ENCODE measurements at places on chromosomes 2 and 18.

DNA sequence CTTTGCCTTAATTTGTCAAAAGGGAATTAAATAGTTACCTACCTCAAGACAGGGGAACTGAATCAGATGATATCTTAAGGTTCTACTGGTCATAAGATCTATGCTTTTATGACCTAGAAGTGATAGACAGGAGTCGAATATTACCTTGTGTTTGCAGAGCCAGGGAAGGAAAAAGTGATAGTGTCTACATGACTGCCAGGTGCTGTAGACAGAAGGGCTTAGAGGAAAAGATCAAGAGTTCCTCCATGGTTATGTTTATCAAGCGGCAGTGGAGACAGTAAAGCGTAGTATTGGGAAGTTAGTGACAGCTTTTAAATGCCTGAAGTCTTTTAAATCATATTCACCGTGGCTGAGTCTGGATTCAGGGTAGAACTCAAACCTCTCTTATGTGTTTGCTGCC, 11.9 kb downstream of the CRIM1 start:
- DNase-seq, result no peak
- no peaks in the 10 kb centered on the region for H3K27me3 ChIP-seq
- no peak overlapping the region for H3K4me3 ChIP-seq
- H3K4me1 ChIP-seq, result peaks cover 93% of the 10 kb centered on the region
- H3K36me3 ChIP-seq, result peaks cover 16% of the 10 kb centered on the region
- H3K27ac ChIP-seq, result peak overlapping the region; percentile 98

- no peak overlapping the region for H3K4me3 ChIP-seq
- no peak for DNase-seq
- H3K36me3 ChIP-seq, result no peaks in the 10 kb centered on the region
These were observed 15.0 kb upstream of the POLI start for GRCh38 chr18:54254265-54254758.

- no peaks in the 10 kb centered on the region for H3K27me3 ChIP-seq
- H3K4me3 ChIP-seq, result no peak overlapping the region
- peaks cover 60% of the 10 kb centered on the region for H3K36me3 ChIP-seq
- H3K4me1 ChIP-seq, result peaks cover 25% of the 10 kb centered on the region
These were observed 105.1 kb upstream of the ITGB6 start for GRCh38 chr2:160305081-160305750.

GRCh38 chr2:122815120-122815519, 1059.7 kb downstream of the TSN start:
- no peak overlapping the region for H3K4me3 ChIP-seq
- no peak overlapping the region for H3K27ac ChIP-seq
- H3K4me1 ChIP-seq, result no peaks in the 10 kb centered on the region

- DNase-seq, result no peak
- H3K36me3 ChIP-seq, result peaks cover 24% of the 10 kb centered on the region
- H3K4me3 ChIP-seq, result no peak overlapping the region
- no peaks in the 10 kb centered on the region for H3K27me3 ChIP-seq
- no peaks in the 10 kb centered on the region for H3K4me1 ChIP-seq
These were observed 108.1 kb downstream of the PRPF40A start for GRCh38 chr2:152609154-152609553.

GRCh38 chr18:11002796-11003195, 146.6 kb downstream of the PIEZO2 start:
- DNase-seq, result no peak
- no peaks in the 10 kb centered on the region for H3K36me3 ChIP-seq
- H3K27me3 ChIP-seq, result no peaks in the 10 kb centered on the region
- H3K4me1 ChIP-seq, result peaks cover 22% of the 10 kb centered on the region
- H3K27ac ChIP-seq, result no peak overlapping the region

- H3K36me3 ChIP-seq, result peaks cover 21% of the 10 kb centered on the region
- peaks cover 21% of the 10 kb centered on the region for H3K4me1 ChIP-seq
- H3K4me3 ChIP-seq, result no peak overlapping the region
These were observed 22.8 kb downstream of the TTLL4 start for GRCh38 chr2:218733171-218734021.

Data from RWPE2 (cell line).